ENCODE measurements at places on chromosomes 2 and 18. TPM values are rescaled to one million over a fixed set of nuclear protein-coding genes. Genes with fewer than 3 reads are reported as not detected.

GRCh38 chr2:73927344-73927743 is 664 bp downstream of the DGUOK start:
- no peak for DNase-seq
- H3K27me3 ChIP-seq, result no peaks in the 10 kb centered on the region
- H3K4me3 ChIP-seq, result peak overlapping the region; percentile 79
- peaks cover 19% of the 10 kb centered on the region for H3K4me1 ChIP-seq
- H3K27ac ChIP-seq, result peak overlapping the region; percentile 84

Gene PDE11A
- 0.86 TPM for total RNA-seq

Gene COL5A2
- 962 TPM for total RNA-seq

DNA sequence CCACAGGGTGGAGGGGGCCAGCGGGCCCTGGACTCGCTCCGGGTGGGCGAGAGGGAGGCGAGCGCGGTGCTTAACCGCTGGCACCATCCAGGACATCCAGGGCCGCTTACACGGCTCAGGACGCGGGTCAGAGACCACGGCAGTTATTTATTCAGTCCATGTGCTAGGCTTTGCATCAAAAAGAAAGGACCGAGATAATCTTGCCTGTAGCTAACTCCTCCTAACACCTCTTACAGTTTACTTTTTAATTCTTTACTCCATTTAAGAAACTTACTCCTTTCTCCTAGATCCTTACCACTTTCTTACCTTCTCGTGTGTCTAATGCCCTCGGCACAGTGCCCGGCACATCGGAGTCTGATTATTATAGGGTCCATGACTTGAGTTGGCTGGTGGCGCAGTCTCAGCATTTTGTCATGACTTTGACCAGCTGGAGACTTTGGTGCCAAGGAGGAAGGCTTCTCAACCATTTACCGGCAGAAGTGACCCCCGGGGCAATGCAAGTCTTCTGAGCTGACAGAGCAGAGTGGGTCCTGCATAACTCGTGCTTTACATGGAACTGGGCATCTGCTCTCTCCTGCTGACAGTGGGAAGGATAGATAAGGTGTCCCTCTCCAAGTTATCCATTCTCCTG is 503 bp downstream of the ANXA4 start:
- peak overlapping the region; percentile 99 for H3K4me3 ChIP-seq
- no peaks in the 10 kb centered on the region for H3K36me3 ChIP-seq
- H3K27me3 ChIP-seq, result no peaks in the 10 kb centered on the region
- H3K27ac ChIP-seq, result peak overlapping the region; percentile 92
- peak; percentile 61 for DNase-seq
- H3K4me1 ChIP-seq, result peaks cover 16% of the 10 kb centered on the region

Gene POTEI
- total RNA-seq, result not detected

All from GM23248 (cell line).